ENCODE measurements at places on chromosomes 3 and 15.

DNA sequence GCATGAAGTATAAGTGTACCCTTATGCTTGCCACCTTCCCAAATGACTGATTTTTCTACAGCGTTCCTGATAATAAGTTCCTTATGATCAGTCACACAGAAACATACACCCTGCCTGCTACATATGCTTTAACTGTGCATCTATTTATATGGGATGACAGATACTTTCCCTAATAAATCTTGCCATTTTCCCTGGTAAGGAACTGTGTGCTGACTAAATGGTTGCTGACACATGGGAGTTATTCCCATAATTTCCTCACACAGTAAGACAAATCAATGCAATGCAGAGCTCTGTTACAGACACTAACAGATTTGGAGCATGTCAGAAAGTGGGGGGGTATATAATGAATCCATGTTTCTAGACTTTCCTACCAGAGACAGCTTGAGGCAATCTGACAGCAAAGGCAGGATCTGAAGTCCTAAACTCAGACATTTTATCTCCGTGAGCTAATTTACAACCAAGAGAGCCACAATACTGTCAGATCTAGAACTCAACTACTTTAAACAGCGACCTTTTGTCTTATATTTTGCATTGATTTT is 86.9 kb upstream of the TCF12 start:
- DNase-seq = no peak

DNA sequence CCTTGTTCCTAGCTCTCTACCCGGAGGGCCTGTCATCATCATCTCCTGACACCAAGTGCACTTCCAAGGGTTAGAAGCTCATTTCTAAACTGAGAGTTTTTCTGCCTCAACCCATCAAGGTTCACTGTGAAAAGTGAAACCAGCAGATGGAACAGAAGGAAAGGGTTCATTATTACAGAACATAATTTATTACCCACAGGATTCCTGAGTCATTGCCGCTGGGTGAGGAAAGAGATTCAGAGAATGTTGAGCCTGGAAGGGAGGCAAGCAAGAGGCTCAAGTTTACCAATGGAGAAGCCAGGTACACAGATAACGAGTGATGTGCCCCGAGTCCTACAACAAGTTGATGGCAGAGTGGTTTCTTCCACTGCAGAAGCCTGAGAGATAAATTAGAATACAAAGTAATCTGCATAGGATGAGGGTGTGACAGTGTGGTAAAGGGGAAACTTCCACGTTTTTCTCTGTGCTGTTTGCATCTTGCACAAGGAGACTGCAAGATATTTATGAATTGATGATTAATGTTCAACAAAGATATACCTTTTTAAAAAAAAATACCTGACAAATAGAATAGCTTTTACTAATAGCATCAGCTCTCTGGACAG is 80.5 kb upstream of the SETMAR start:
- DNase-seq = no peak

- no peak for DNase-seq
Observed at GRCh38 chr3:99747915-99748314, 69.7 kb upstream of the CMSS1 start.

DNA sequence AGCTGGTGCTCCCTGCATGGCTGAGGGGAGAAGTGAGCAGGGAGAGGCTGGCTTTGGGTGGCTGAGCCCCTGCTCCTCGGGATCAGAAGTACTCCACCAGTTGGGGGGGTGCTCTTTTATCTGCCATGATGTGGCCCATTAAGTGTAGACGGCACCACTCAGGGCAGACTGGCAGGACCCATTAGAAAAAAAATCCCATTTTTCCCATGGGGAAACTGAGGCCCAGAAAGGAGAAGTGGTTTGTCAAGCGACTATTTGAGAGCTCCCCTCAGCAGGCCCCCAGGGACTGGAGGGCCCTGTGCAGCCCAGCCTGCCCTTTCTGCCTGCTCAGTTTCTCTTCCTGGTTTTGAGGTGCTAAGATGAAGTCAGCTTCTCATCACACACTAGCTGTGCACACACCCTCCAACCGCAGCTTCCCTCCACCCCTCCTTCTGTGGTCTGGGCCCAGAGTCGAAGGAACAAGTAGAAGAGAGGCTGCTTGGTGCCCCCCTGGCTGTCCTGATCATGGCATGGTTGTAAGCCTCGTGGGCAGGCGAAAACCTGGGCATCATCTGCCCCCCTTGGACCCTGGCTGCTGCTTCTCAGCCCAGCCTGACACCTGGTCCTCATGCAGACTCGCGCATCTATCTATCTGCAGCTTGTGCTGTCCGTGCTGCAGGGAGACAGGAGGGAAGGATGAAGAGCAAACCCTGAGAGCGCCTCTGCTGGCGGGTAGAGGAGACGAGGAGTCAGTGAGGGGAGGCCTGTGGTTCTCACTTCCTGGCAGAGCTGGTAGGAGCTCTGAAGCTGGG is 5.6 kb downstream of the CSK start:
- peak; percentile 93 for DNase-seq

Measured in KG1 (cell line).